Parietal lobe (tissue), 2 donors: ENCODE measurements at places on chromosomes 1 and 21. TPM values are rescaled to one million over a fixed set of nuclear protein-coding genes. Genes with fewer than 3 reads are reported as not detected.

Gene CLCA4
- total RNA-seq, result not detected

Gene ITSN1
- total RNA-seq, result 159 TPM

Gene TTC39A
- total RNA-seq, result 0.94 TPM

Gene TMEM201
- total RNA-seq, result 9.1 TPM

Gene MEX3A
- 69.5 TPM for total RNA-seq

Gene KRTAP19-3
- total RNA-seq, result not detected

Gene F3
- 26.9 TPM for total RNA-seq

Gene SPRR2F
- total RNA-seq, result not detected

Gene SYT14
- total RNA-seq, result 75.1 TPM

Gene BGLAP
- 1.9 TPM for total RNA-seq

Gene ORC1
- 2.2 TPM for total RNA-seq

Gene ZNF362
- 23.5 TPM for total RNA-seq

Gene WDR64
- not detected for total RNA-seq

Gene SYPL2
- not detected for total RNA-seq

Gene FLG
- not detected for total RNA-seq

Gene RHCE
- not detected for total RNA-seq

Gene LEFTY2
- total RNA-seq, result not detected

Gene ARHGAP30
- total RNA-seq, result 0.31 TPM

Gene PRAMEF1
- total RNA-seq, result not detected

Gene PPIAL4G
- total RNA-seq, result 2.2 TPM
